Lung (tissue), 17 donors: ENCODE measurements at places on chromosomes 5 and 9. TPM values are rescaled to one million over a fixed set of nuclear protein-coding genes. Genes with fewer than 3 reads are reported as not detected.

DNA sequence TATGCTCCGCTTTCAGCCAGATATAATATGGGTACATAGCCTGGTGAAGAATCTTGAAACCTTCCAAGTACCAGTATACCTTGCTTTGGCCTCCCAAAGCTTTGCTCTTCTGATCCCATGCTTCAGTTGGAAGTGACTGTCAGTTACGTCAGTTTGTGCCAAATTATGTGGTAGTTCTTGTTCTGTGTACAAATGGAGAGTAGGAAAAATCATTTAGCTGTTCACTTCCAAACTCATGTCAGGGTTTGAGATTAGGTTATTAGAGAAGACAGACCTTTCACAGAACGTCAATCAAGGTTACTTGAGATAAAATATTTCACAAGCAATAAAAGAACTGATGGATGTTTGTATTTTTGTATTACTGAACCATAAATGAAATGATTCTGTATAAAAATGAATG, 117.2 kb downstream of the NDUFS4 start:
- no peaks in the 10 kb centered on the region for H3K27me3 ChIP-seq
- DNase-seq, result no peak
- no peaks in the 10 kb centered on the region for H3K4me1 ChIP-seq
- peaks cover 3% of the 10 kb centered on the region for H3K36me3 ChIP-seq

- no peak overlapping the region for H3K4me3 ChIP-seq
- H3K36me3 ChIP-seq, result no peaks in the 10 kb centered on the region
Measured at GRCh38 chr5:170642776-170643436, 139.1 kb downstream of the KCNIP1 start.

DNA sequence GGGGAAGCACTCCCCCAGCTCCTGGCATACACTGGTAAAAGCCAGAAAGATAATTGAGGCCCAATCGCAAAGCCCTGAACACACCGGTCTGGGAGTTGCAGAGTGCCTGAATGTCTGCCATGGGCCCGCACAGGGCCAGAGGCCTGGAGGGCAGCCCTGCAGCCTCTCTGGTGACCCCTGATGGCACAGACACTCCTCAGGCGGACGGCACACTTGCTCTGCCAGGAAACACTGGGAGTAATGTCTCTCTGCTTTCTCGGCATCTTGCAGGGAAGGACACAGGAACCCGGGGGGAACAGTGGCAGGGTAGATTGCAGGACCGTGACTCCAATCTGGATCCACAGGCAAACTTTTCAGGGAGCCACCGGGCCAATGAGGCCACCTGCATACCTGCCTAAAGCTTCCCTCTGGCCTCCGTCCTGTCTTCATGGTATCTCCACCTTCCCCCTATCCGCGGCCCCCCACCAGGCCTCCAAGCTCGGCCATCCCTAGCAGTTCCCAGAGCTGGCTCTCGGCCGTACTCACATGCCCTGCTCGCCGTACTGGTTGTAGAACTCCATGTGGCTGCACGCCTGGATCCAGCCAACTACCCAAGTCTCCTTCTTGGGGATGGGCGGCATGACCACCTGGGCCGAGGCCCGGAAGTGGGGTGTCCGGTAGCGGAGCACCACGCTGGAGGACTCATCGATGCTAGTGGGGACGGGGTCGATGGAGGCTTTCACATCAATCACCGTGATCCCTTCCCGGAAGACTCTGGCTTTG, 797 bp downstream of the FAM78A start:
- H3K4me3 ChIP-seq, result peak overlapping the region; percentile 67
- no peaks in the 10 kb centered on the region for H3K36me3 ChIP-seq
- H3K27ac ChIP-seq, result peak overlapping the region; percentile 95
- DNase-seq, result no peak
- H3K27me3 ChIP-seq, result no peaks in the 10 kb centered on the region

DNA sequence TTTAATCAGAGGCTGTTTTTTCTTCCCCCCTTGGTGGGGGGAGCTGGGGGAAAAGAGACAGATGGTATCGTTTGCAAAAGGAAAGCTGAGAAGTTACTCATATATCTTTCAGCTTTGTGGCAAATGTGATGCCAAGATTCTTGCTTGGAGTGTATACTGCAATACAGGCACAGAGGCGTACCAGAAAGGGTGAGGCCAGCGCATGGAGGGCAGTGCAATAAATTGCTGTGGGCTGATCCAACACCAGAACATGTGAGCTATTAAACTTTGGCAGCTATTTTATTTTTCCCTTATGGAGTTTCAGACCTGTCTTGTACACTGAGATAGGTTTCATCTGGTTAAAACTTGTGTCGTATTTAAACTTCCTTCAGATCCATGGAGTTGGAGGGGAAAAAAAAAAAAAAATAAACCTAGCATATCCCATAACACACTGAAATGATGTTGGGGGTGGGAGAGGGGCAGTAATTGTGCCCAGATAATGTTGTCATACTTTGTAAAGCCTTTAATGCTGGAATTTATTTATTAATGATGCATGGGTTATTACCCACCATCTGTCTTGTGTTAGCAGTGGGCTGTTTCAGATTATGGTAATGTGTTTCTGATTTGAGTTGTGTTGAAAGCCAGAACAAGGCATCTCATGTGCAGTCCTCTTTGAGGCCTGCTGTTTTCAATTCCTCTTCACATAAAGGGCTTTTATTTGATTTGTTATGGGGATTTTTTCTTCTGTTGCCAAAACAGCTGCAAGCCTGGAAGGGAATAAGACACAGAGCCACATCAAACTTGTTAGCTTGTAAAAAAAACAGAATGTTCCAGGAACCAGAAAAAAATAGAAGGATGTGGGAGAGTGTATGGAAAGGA, 891.3 kb downstream of the TLE1 start:
- peak overlapping the region; percentile 13 for H3K27ac ChIP-seq
- peaks cover 31% of the 10 kb centered on the region for H3K4me1 ChIP-seq
- no peaks in the 10 kb centered on the region for H3K36me3 ChIP-seq
- DNase-seq, result peak; percentile 99
- no peak overlapping the region for H3K4me3 ChIP-seq

DNA sequence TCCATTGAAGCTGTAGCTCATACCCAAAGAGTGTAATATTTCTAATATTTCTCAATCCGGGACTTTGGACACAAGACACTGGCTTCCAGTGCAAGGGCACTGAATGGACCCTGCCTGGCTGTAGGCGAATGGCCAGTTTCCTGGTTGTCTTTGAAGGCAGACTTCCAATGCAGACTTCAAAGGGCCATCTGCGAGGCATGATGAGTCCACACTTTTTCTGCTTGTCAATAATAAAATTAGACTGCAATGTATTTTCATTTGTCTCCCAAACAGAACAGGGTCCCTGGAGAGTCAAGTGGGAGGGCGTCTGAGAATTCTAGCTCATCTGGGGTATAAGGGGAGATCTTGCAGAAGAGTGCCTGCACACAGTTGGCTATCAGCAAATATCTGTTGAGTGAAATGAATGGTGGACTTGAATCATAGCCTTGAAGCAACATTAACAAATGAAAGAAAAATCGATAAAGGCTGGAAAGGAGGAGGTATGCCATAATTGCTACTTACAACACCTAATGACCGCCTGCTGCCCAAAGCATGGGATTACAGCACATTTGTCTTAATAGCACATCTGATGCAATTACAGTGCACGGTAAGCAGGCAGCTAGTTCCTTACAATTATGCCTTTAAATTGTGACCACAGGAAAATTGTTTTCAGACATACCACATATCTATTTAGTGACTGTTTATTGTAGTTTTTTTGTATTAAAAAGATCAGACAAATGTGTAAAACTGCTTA, 137.5 kb downstream of the ARHGEF28 start:
- H3K27ac ChIP-seq, result no peak overlapping the region
- H3K27me3 ChIP-seq, result no peaks in the 10 kb centered on the region
- H3K36me3 ChIP-seq, result no peaks in the 10 kb centered on the region
- H3K4me1 ChIP-seq, result no peaks in the 10 kb centered on the region
- DNase-seq, result no peak
- no peak overlapping the region for H3K4me3 ChIP-seq

DNA sequence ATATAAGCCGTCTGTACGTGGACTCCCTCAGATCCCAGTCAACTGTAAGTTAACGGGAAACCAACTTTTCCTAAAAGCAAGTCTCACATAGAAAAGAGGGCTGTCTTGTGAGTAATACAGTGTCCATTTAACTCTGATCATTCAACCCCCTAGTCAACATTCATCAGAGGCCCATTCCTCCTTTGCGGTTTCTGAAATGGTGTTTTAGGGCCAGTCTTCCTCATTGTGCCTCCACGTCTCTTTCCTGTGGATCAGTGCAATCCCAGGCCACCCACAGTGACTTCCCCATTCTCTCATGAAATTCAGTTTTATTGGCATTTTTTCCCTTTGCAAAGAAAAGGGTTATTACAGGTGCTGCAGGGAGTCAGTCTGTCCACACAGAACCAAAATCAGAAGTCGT, 261.8 kb downstream of the NR3C1 start:
- peaks cover 3% of the 10 kb centered on the region for H3K36me3 ChIP-seq
- H3K27me3 ChIP-seq, result no peaks in the 10 kb centered on the region
- DNase-seq, result no peak
- H3K27ac ChIP-seq, result no peak overlapping the region
- H3K4me1 ChIP-seq, result peaks cover 1% of the 10 kb centered on the region
- H3K4me3 ChIP-seq, result no peak overlapping the region

- no peak overlapping the region for H3K27ac ChIP-seq
- H3K27me3 ChIP-seq, result no peaks in the 10 kb centered on the region
- H3K36me3 ChIP-seq, result no peaks in the 10 kb centered on the region
- no peak overlapping the region for H3K4me3 ChIP-seq
Measured at GRCh38 chr5:151868451-151868850, 56.2 kb downstream of the GLRA1 start.

GRCh38 chr5:158614951-158615350, 484.8 kb downstream of the EBF1 start:
- DNase-seq, result no peak
- H3K4me1 ChIP-seq, result no peaks in the 10 kb centered on the region
- H3K27ac ChIP-seq, result no peak overlapping the region

DNA sequence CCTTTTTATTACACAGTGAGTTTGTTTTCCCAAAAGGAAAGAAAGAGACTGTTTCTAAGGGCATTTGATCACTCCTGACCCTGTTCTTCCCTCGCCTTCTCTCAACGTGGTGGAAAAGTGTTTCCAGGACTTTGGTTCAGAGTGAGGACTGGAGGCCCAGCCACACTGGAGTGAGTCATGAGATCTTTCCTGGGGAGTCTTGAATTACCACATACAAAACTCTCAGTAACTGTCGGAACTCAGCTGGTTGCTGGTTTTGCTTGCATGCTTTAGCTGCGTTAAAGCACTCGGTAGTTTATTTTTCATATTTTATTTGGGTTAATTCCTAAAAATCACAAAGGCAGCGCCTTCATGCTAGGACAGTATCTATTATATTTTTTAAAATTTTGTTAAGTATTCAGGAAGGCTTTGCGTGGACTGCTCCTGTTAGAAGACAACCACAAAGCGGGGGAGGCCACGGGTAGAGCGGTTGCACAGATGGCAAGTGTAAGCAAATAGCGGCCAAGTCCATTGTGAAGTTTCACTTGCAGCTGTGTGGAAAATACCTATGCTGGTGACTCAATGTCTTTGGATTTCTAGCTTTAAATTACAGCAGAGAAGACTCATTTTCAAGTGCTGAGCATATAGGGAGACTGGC, 77.7 kb downstream of the ARSB start:
- no peaks in the 10 kb centered on the region for H3K36me3 ChIP-seq
- no peak overlapping the region for H3K4me3 ChIP-seq
- DNase-seq, result peak; percentile 64

DNA sequence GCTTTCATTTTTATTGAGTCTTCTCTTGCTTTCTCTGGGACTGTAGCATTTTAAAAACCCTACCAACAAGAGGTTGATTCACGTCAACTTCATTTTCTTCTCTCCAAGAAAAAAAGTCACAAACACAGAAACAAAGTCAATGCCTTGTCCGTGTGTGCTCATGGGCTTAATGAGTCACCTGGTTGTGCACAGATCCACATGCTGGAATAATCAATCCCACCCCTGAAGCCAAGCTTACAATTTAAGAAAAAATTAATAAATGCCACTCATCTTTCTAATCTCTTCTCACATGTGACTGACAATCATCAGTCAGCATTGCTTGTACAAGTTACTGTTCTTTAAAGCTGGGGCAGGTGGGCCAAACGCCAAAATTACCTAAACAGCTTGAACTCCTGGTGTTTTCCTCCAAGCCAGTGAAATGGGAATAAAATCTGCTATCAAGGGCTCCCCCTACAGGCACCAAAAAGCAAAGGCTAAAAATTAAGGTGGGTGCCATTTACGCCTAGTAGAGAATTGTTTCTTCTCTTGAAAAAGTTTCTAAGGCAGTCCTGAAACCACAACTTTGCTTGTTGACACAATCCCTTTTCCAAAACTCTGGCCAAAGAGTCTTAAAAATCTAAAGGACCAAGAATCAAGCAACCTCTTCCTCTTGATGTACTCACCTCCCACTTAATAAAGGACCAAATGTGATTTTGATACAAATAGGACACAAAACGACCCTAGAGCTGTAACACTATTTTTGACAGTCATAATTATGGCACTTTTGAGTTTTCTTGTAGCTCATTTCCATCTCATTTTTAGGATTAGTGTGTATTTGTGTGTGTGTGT, 21.3 kb downstream of the TRMO start:
- H3K4me3 ChIP-seq, result no peak overlapping the region
- H3K27ac ChIP-seq, result no peak overlapping the region
- peak; percentile 42 for DNase-seq

GRCh38 chr5:137240285-137240684, 258.8 kb downstream of the SPOCK1 start:
- no peaks in the 10 kb centered on the region for H3K27me3 ChIP-seq
- H3K27ac ChIP-seq, result no peak overlapping the region
- no peaks in the 10 kb centered on the region for H3K4me1 ChIP-seq
- DNase-seq, result no peak
- no peaks in the 10 kb centered on the region for H3K36me3 ChIP-seq

- peaks cover 7% of the 10 kb centered on the region for H3K4me1 ChIP-seq
- DNase-seq, result no peak
- no peaks in the 10 kb centered on the region for H3K27me3 ChIP-seq
- H3K27ac ChIP-seq, result no peak overlapping the region
Measured at GRCh38 chr9:92312887-92313623, 12.1 kb downstream of the NOL8 start.

DNA sequence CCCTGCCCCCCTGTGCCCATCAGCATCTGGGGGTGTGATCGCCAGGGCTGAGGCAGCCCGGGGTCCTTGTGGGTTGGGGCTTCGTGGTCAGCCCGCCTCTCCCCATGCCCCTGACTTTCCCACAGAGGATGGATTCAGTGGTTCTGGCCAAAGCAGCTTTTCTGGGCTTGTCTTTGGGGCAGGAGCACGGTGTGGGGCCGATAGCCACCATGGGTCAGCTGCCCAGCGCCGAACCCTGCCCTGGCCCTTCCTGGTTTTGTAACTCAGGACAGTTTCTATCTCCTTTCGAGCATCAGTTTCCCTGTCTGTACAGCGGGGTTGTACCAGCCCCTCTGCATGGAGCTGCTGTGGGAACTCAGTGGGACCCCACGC, 77.1 kb downstream of the HMCN2 start:
- no peaks in the 10 kb centered on the region for H3K27me3 ChIP-seq
- no peaks in the 10 kb centered on the region for H3K36me3 ChIP-seq
- DNase-seq, result no peak
- H3K27ac ChIP-seq, result no peak overlapping the region
- no peak overlapping the region for H3K4me3 ChIP-seq

- no peaks in the 10 kb centered on the region for H3K36me3 ChIP-seq
- H3K4me3 ChIP-seq, result no peak overlapping the region
- H3K27ac ChIP-seq, result no peak overlapping the region
- no peaks in the 10 kb centered on the region for H3K27me3 ChIP-seq
- no peaks in the 10 kb centered on the region for H3K4me1 ChIP-seq
Measured at GRCh38 chr5:122701640-122702523, 73.0 kb upstream of the SNX2 start.

F12 gene
- not detected for total RNA-seq

PCDHGB6 gene
- total RNA-seq, result 11.6 TPM

PPP3R2 gene
- total RNA-seq, result not detected

ALDH7A1 gene
- total RNA-seq, result 40.7 TPM

PALM2AKAP2 gene
- total RNA-seq, result 37.7 TPM

SLC28A3 gene
- total RNA-seq, result 0.98 TPM

PCAT7 gene
- total RNA-seq, result not detected
